COR-L47 (cell line): ENCODE measurements at places on chromosomes 3 and 15.

GRCh38 chr15:60585743-60586708, 107.1 kb upstream of the ICE2 start:
- peak; percentile 69 for DNase-seq

DNA sequence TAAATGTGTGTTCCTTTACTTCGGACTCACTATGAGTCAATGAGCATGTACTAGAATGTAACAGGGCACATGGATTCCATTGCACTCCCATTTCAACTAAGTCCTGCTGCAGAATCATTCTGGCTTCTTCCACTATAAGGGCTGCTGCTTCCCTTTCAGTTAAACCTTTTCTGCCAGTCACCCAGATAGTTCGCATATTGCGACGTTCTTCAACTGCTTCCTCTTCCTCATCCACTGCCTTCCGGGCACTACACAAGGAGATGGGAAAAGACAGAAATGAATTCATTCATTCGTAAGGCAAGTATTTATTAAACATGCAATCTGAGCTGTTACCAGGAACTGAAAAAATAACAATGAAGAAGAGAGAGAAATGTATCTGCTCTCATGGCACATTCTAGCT, 55.6 kb downstream of the POLQ start:
- no peak for DNase-seq

DNA sequence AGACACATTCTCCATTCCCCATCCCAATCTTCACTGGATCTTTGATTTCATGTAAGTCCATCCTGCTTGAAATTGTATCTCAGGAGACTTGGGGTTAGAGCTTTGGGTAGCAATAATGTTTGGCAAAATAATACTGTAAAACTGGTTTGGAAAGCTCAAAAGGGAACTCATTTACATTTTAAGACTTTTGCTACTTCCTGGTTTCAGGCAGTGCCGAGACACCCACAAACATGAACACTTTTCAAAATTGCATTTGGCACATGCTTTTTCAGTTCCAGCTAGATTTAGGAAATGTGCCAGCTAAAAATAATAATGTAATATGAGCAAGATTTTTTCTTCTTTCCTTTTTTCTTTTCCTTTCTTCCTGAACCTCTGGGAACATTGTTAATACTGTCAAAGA, 145.7 kb upstream of the CBLB start:
- DNase-seq = no peak

GRCh38 chr3:75951941-75952340, 166.6 kb upstream of the ZNF717 start:
- DNase-seq = no peak

- DNase-seq = no peak
Observed at GRCh38 chr3:195183071-195183776, 87.7 kb downstream of the XXYLT1 start.

- DNase-seq = no peak
Observed at GRCh38 chr3:19392150-19392549, 243.8 kb downstream of the KCNH8 start.

- no peak for DNase-seq
Observed at GRCh38 chr3:138944929-138945708, 1.8 kb downstream of the FOXL2 start.

- no peak for DNase-seq
Observed at GRCh38 chr3:61664105-61664482, 102.7 kb downstream of the PTPRG start.

DNA sequence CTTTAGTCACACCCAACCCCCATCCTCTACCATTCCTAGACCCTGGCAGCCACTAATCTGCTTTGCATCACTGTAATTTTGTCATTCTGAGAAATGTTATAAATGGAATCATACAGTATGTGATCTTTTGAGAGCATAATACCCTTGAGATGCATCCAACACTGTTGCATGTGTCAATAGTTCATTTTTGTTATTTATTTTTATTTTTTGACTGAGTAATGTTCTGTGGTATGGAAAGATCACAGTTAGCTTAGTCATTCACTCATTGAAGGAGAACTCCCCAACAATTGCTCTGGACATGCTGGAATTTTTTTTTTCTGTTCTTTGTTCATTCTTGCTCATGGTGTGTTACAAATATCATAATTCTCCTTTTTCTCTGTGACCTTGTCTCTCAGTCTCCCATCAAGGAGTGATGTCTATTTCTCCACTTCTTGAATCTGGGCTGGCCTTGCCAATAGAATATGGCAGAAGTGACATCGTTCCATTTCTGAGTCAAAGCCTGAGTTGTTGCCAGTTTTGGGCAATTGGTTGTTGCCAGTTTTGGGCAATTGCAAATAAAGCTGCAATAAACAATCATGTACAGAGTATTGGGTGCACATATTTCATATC, 6.8 kb upstream of the ADPGK start:
- no peak for DNase-seq

DNA sequence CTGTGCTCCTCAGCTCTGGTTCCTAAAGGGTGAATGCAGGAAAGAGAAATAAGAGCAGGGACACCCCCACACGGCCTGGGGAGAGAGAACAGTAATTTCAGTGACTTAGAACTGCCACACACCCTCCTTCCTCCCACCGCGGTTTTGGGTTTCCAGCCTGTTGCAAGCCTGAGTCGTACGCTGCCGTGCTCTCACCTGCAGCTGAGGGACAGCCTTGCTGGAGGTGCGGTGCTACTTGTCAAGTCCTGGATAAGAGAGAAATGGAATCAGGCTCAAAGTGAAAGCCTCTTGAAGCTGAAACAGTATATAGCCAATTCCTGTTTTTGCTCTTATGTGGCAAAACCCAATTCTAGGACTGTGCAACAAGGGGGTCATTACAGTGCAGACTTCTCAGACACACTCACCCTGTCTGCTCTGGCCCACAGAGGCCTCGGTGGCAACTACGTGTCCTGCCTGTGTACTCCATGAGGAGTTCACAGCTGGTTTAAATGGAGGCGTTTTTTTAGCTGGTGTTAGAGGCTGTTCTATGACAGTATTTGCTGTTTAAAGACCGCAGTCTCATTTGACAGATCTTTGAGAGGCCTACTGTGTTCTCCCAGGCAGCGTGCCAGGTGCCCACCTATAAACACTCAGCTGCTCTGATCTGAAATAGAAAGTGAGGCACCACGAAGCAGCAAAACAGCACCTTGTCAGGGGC, 42.9 kb downstream of the TBC1D2B start:
- DNase-seq = no peak

DNA sequence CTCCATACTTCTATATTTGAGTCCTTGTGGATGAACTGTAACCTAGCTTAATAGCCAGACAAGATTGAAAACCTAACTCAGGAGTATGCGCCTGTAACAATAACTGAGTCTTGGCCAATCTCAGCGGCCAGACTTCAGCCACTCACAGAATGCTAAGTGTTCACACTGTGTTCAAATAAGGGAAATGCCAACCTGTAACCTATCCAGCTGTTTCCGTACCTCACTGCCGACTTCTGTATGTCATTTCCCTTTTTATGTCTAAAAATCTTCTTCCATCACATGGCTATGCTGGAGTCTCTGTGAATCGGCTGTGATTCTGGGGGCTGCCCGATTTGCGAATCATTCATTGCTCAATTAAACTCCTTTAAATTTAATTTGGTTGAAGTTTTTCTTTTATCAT, 169.2 kb downstream of the NFKBIZ start:
- DNase-seq = no peak

GRCh38 chr3:15271785-15272381, 60.5 kb downstream of the SH3BP5 start:
- DNase-seq = no peak

DNA sequence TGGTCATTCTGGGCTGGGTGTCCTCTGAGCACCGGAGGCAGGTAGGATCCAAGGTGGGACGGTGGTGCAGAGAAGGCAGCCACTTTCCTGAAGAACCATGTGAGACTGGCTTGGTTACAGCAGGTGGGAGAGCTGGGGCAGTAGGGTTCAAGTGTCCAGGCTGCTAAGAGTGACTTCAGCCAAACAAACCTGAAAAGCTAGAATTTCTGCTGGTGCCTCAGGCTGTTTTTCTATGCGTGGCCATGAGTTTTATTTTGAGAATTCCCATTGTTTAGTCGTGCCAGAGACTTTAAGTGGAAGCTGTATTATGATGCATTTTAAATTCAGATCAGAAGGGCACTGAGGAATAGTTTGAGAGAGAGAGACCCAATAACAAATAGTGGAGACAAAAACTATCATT, 20.1 kb downstream of the USP13 start:
- no peak for DNase-seq

DNA sequence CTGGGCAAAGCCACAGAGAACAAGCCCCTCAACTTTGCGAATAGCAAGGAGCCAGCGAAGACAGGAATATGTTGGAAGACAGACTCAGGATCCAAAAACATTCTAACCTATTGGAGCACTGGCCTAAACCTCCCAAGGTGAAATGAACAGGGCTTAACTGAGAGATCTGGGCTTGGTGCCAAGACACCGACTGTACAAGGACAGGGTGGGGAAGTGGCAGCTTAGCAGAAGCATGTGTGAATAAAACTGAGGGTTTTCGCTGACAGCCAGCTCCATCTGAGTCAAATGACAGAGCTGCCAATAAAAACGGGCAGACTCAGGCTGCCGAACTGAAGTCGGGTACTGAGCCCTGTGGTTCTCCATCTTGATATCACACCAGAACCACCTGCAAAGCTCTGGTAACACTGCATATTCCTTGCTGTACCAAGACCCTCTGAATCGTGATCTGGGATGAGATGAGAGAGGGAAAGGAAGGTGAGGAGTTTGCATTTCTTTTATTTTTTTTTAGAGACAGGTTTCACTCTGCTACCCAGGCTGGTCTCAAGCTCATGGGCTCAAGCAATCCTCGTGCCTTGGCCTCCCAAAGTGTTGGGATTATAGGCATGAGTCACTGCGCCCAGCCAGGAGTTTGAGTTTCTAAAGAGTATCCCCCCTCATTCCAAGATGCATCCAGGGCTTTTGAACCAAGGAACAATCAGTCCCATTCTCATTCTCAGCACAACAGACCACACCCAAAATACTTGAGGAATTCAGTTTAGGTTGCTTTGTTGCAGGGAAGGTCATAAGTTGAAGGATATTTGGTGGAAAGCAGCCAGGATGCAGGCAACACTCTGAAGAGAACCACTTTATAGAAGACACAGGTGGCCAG, 6.0 kb upstream of the PLCB2 start:
- peak; percentile 89 for DNase-seq

GRCh38 chr3:58868097-58868779, 181.6 kb downstream of the CFAP20DC start:
- DNase-seq = no peak

- DNase-seq = no peak
Observed at GRCh38 chr3:119582178-119582577, 2.9 kb downstream of the ADPRH start.

DNA sequence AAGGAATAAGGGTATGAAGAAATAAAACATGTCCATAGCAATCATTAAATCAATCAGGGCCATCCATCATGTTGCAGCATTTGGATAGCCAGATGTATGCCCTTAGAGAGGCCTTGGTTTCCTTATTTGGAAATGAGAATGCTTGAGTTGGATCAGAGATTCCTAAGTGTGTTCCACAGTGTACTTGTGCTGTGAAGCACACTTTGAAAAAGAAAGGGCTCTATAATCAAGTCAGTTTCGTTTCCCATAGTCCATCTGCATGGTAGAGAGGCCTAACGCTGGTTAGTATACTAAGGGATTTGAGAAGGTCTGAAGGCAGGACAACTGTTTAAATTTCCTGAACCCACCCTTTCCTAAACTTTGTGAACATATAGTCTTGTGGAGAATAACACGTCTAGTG, 30.9 kb downstream of the RBMS3 start:
- DNase-seq = no peak

DNA sequence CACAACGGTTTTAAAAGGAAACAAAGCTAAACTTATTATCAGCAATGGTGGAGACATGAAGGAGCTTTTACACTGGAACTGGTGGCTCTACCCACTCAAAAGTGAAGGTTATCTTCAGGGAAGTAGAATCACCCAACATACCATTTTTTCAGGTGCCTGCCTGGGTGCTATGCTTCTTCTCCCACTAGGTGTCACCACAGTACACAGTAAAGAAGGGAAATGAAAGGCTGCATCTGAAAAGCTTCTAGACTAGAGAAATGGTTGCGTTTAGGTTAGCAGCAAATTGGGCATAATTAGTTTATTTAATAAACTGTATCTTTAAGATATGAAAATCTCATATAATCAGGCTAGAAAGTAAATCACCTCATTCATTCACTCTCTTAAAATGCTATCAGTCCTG, 47.0 kb upstream of the SELENOK start:
- peak; percentile 14 for DNase-seq

DNA sequence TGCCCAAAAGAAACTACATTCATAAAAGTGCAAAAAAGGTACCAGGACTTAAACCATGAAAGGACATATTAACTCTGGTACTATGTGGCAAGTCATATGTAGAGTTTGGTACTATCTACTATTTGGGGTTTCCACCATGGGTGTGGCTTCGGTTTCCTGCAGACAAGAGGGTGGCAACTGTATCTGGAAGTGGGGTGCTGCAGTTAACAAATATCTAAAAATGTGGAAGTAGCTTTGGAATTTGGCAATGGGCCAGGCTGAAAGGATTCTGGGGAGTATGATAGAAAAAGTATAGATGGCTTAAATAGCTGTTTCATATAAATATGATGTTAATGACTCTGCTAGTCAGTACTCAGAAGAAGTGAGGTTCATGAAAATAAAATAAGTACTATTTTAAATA, 44.0 kb downstream of the PLSCR2 start:
- no peak for DNase-seq

GRCh38 chr3:5677555-5677954, 490.0 kb downstream of the EDEM1 start:
- DNase-seq = no peak

DNA sequence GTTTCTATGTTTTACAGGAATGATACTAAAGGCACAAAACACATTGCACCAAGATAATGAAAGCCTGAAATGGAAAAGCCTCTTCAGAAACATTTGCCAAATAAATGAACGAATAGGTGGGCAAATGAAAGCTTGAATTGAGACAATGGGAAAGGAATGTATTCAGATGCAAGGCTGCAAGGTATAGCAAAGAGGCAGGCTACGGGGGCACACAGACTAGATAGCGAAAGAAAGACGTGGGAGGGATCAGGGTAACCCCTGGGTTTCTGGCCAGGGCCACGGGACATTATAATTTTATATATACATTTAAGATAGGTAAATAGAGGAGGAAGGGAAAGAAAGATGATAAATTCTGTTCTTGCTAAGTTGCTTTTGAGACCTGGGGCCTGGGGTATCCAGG, 95.9 kb upstream of the NLGN1 start:
- DNase-seq = no peak

GRCh38 chr15:33375236-33375635, 64.5 kb downstream of the RYR3 start:
- DNase-seq = no peak

DNA sequence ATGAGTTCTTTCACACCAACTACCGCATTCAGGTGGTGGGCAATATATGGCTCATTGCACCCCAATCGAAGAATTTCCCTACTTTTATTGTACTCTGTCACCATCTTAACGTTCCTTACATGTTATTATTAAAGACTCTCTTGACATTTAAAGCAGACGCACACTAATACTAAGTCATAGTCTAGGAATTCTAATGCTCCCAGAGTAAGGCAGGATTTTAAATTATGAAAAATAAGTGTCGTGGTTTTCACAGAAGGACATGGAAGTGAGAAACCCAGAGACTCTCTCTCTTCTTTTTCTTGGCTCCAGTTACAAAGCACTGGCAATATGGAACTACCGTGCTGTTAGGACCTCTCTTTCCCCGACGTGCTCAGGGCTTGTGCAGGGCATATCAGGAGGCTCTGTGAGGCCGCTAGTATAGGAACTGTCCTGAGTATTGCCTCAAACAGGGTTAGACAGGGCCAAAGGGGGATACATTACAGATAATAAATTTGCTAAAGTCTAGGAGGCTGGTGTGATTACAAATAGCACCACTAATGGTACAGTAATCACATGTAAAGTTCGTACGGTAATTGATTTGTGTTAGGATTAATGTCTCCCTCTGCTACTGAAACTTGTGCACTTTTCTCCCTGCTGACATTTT, 590.8 kb downstream of the FOXP1 start:
- DNase-seq = no peak

GRCh38 chr3:190003681-190004123, 117.0 kb downstream of the P3H2 start:
- no peak for DNase-seq
